ENCODE measurements at places on chromosomes 16 and 17. TPM values are rescaled to one million over a fixed set of nuclear protein-coding genes. Genes with fewer than 3 reads are reported as not detected.

MOSMO gene
- total RNA-seq, result 26.5 TPM

FNDC8 gene
- total RNA-seq, result not detected

NKD1 gene
- total RNA-seq, result not detected

HOXB4 gene
- 7.0 TPM for total RNA-seq

CARD14 gene
- total RNA-seq, result not detected

VKORC1 gene
- total RNA-seq, result 56.3 TPM

TBC1D3H gene
- total RNA-seq, result not detected

CSNK2A2 gene
- 48.4 TPM for total RNA-seq

SLC46A1 gene
- 2.0 TPM for total RNA-seq

DPEP1 gene
- not detected for total RNA-seq

PLCG2 gene
- 0.09 TPM for total RNA-seq

ABCC12 gene
- total RNA-seq, result not detected

ASPSCR1 gene
- total RNA-seq, result 37.0 TPM

TBC1D3C gene
- total RNA-seq, result not detected

TMEM106A gene
- 4.3 TPM for total RNA-seq

KRTAP2-2 gene
- not detected for total RNA-seq

MT3 gene
- total RNA-seq, result not detected

GLP2R gene
- total RNA-seq, result 0.16 TPM

HBM gene
- not detected for total RNA-seq

CACNG4 gene
- total RNA-seq, result not detected

MT1A gene
- not detected for total RNA-seq

USP43 gene
- total RNA-seq, result not detected

ADAMTS18 gene
- 0.08 TPM for total RNA-seq
